Mesenchymal stem cell (in vitro differentiated cells and primary cell): ENCODE measurements at places on chromosomes 12 and 14.

- no peak overlapping the region for H3K27ac ChIP-seq
- H3K36me3 ChIP-seq = no peaks in the 10 kb centered on the region
- no peaks in the 10 kb centered on the region for H3K27me3 ChIP-seq
- no peak for DNase-seq
- peaks cover 10% of the 10 kb centered on the region for H3K4me1 ChIP-seq
- no peak overlapping the region for H3K4me3 ChIP-seq
Observed at GRCh38 chr12:116278667-116279066, 1.2 kb upstream of the MED13L start.

DNA sequence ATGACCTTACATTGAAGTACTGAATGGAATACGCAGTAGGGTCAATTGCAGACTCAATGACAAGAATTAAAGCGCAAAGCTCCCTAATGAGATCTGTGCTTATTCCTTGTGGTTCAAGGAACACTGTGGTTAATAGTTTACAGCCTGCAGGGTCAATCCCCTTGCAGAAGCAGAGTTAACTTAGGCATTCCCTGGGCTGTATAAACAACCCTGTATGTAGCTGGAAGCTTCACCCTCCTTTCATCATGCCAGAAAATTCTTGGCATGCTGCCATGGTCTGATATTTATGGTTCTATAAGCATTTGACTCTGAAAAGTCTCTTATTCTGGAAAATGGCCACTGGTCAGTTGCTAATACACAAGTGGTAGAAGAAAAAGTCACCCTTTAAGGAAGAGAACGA is 227.7 kb downstream of the NOVA1 start:
- peak overlapping the region; percentile 71 for H3K27ac ChIP-seq
- H3K27me3 ChIP-seq = no peaks in the 10 kb centered on the region
- H3K36me3 ChIP-seq = no peaks in the 10 kb centered on the region
- no peaks in the 10 kb centered on the region for H3K4me1 ChIP-seq
- H3K4me3 ChIP-seq = no peak overlapping the region

- peaks cover 3% of the 10 kb centered on the region for H3K27me3 ChIP-seq
- no peak overlapping the region for H3K27ac ChIP-seq
- no peak overlapping the region for H3K4me3 ChIP-seq
- DNase-seq = no peak
Observed at GRCh38 chr12:94813314-94813713, 163.0 kb upstream of the TMCC3 start.

DNA sequence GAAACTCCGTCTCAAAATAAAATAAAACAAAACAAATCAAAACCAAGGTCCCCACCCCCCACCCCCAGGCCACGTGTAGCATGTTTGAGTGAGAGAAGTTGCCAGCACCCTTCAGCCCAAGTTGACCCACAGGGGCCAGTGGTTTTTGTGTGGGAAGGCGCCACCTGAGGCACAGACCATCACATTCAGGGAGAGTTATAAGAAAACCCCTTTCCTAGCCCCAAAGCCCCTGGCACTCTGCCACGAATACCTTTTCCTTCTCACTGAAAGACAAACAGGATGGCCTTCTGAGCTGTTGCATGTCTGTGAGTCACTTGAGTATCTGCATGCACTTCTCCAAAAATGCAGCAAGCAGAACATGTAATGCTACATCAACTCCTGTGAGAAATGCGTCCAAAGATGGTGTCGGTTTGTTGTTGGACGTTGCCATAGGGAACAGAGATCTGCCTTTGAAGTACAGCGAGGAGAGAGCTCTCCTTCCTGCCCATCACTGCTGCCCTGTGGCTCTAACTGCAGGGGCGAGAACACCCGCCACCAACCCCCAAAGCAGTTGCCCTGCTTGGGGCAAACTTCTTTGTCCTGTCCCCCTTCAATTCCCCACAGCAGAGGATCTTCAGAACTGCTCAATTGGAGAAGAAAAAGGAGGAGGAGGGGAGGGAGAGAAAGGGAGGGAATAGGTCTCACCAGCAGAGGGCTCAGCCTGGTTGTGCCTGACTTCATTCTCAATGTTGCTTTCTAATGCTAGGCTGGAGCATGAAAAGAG is 2.7 kb upstream of the TRAF3 start:
- peaks cover 6% of the 10 kb centered on the region for H3K27me3 ChIP-seq
- peak; percentile 95 for DNase-seq

DNA sequence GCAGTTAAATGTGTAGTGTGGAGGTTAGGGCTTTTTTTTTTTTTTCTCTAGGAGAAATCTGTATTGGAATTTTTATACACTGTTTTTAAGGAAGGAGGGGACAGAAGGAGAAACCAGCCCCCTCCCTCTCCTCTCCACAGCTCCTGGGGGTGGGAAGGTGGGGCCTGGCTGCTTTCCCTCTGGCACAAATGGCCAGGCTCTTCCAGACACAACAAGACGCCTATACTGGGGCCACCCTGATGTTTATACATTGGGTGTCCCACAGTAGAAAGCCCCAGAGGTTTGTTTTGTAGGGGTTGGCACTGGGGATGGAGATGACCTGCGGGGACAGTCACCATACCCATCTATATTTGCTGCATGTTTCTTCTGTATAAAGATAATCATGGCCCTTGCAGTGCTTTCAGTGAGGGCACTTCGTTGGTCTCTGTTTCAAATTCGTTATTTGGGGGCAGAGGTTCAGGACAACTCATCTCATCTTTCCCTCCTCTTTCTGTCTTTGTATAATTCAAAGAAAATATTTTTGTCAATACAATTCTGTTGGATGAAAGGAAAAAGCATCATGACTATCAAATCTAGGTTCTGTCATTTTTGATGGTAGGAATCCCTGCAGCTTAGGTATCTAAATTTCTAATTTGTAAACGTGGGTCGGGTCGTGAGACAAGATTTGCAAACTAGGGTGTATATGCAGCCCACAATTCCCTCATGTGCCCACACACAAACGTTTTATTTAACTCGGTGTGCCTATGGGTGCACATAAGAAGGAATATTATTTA is 2.3 kb upstream of the HOTAIR start:
- no peaks in the 10 kb centered on the region for H3K36me3 ChIP-seq
- H3K27me3 ChIP-seq = peaks cover 52% of the 10 kb centered on the region
- H3K27ac ChIP-seq = no peak overlapping the region
- DNase-seq = no peak

DNA sequence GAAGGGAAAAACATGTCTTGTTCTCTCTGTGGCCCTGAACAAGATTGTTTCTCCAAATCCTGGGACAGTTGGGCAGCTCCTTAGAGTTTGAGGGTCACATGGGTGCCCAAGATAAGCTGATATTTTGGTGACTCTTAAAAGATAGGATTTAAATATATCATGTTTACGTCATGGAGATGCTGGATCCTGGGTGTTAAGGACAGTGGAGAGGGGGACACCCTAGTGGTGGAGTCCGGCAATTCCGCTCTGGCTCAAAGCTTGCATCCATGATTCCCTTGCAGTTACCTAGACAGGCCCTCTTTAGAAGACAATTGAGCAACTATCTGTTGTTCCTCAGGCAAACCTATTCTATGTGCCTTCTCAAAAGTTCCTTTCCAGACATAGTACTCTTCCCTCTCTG is 101.8 kb downstream of the CMKLR1 start:
- no peaks in the 10 kb centered on the region for H3K4me1 ChIP-seq
- H3K27ac ChIP-seq = no peak overlapping the region
- H3K4me3 ChIP-seq = no peak overlapping the region
- no peaks in the 10 kb centered on the region for H3K36me3 ChIP-seq
- no peak for DNase-seq

GRCh38 chr14:61677479-61677878 is 17.8 kb upstream of the HIF1A start:
- H3K36me3 ChIP-seq = no peaks in the 10 kb centered on the region
- no peak overlapping the region for H3K27ac ChIP-seq
- no peak overlapping the region for H3K4me3 ChIP-seq
- peaks cover 6% of the 10 kb centered on the region for H3K4me1 ChIP-seq
- H3K27me3 ChIP-seq = no peaks in the 10 kb centered on the region
- no peak for DNase-seq

- DNase-seq = no peak
- no peak overlapping the region for H3K27ac ChIP-seq
- H3K4me3 ChIP-seq = no peak overlapping the region
- no peaks in the 10 kb centered on the region for H3K4me1 ChIP-seq
Observed at GRCh38 chr14:91019673-91020072, 40.8 kb downstream of the RPS6KA5 start.

GRCh38 chr12:10358131-10358530 is 31.7 kb downstream of the KLRK1 start:
- no peak overlapping the region for H3K4me3 ChIP-seq
- DNase-seq = no peak
- no peaks in the 10 kb centered on the region for H3K36me3 ChIP-seq
- H3K27me3 ChIP-seq = no peaks in the 10 kb centered on the region
- H3K4me1 ChIP-seq = peaks cover 10% of the 10 kb centered on the region
- H3K27ac ChIP-seq = no peak overlapping the region

DNA sequence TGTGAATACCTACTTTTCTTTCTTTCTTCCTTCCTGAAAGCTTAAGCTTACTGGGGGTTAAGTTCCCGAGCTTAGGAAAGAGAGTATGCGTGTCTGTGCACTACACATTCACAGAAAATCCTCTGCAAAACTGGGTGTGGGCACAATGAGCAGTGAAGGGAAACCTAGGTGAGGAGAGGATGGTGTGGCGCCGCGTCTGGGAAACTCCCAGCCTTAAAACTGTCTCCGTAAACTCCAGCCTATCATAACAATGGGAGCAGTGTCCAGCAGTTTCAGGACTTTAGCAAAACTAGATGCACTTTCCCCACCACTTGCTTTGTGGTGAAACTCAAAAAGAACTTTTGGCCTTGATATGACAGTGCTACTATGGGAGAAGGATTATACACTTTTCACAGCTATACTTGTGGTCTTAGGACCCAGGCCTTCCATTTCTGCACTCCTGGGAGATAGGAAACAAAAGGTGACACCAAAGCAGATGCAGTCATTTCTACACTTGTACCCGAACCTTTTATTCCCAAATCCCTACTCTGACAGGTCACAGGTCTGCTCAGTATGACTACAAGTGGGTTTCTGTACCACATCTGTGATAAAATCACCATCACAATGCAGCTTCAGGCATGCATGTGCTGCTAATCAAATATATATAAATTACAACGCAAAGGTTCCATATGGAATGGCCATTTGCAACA is 10.4 kb downstream of the AKAP5 start:
- no peaks in the 10 kb centered on the region for H3K36me3 ChIP-seq
- H3K27me3 ChIP-seq = no peaks in the 10 kb centered on the region
- no peak for DNase-seq
- H3K4me1 ChIP-seq = peaks cover 3% of the 10 kb centered on the region
- no peak overlapping the region for H3K4me3 ChIP-seq

DNA sequence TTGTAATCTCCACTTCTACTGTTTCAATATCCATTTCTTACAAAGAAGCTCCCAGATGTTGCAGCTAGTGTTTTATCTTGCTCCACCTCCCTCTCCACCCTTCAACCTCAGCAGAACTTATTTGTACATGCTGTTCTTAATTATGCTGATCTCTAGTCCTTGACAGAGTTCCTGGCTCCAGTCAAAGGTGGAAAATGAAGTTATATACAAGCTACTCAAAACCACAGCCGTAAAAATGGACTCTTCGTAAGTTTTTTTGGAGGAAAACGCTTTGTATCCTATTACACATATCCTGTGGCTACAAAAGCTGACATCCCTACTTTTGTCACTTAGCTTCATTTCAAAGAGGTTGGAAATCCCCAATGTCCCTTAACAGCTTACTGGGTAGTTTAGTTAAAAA is 1.3 kb downstream of the CLEC1A start:
- peak; percentile 9 for DNase-seq
- H3K27ac ChIP-seq = no peak overlapping the region
- no peaks in the 10 kb centered on the region for H3K36me3 ChIP-seq
- peaks cover 4% of the 10 kb centered on the region for H3K4me1 ChIP-seq

- no peak for DNase-seq
- no peak overlapping the region for H3K4me3 ChIP-seq
- peaks cover 65% of the 10 kb centered on the region for H3K36me3 ChIP-seq
- H3K27ac ChIP-seq = no peak overlapping the region
- H3K27me3 ChIP-seq = no peaks in the 10 kb centered on the region
Observed at GRCh38 chr14:58492044-58492443, 64.5 kb downstream of the KIAA0586 start.

GRCh38 chr12:54444206-54444605 is 25.1 kb upstream of the ITGA5 start:
- DNase-seq = no peak
- H3K27ac ChIP-seq = no peak overlapping the region
- no peaks in the 10 kb centered on the region for H3K27me3 ChIP-seq
- H3K36me3 ChIP-seq = no peaks in the 10 kb centered on the region
- no peaks in the 10 kb centered on the region for H3K4me1 ChIP-seq
